ENCODE measurements at places on chromosomes 7 and 10.

GRCh38 chr10:50286996-50287803, 35.9 kb upstream of the ASAH2 start:
- no peak for DNase-seq

DNA sequence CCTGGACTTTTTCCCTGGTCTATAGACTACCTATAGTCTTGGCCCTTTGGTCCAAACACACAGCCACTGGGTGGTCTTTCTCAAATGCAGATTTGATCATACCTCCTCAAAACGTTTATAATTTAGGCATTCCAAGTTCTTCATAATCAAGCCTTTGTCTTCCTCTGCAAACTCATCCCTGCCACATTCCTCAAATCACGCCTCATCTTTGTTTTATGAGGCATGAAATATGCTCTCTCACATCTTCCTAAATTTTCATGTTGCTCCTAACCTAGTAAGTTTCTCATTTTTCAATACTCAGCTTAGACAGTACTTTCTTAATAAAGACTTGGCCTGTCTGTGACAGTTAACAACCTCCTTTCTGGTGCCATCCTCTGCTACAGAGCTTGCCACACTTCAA, 10.9 kb upstream of the HERC4 start:
- no peak for DNase-seq

DNA sequence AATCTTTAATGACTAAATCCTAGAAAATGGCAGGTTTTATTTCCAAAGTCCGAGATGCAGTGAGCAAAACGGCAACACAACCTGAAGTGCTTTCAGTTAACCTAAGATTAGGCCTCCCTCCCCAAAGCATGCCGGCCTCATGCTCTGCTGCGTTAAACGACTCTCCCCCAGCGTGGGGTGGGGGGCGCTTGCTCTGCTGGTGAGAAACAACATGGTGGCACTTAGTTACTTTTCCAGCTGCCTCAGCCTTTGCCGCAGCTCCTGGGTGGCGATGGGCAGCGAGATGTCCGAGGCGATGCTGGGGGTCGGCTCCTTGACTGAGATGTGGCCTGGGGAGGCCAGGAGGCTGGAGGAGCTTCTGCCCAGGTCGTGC, 36.7 kb upstream of the NCAPG2 start:
- no peak for DNase-seq

- no peak for DNase-seq
These were observed 8.3 kb upstream of the HYAL4 start for GRCh38 chr7:123836656-123837055.

- no peak for DNase-seq
These were observed 60.6 kb downstream of the RGS10 start for GRCh38 chr10:119481781-119482426.

All from stimulated activated CD8-positive, alpha-beta memory T cell treated with anti-CD3 and anti-CD28 coated beads, Interleukin-4, amount 100 ng/mL, for 24 hours (primary cell).